ENCODE measurements at places on chromosomes 6 and 20.

DNA sequence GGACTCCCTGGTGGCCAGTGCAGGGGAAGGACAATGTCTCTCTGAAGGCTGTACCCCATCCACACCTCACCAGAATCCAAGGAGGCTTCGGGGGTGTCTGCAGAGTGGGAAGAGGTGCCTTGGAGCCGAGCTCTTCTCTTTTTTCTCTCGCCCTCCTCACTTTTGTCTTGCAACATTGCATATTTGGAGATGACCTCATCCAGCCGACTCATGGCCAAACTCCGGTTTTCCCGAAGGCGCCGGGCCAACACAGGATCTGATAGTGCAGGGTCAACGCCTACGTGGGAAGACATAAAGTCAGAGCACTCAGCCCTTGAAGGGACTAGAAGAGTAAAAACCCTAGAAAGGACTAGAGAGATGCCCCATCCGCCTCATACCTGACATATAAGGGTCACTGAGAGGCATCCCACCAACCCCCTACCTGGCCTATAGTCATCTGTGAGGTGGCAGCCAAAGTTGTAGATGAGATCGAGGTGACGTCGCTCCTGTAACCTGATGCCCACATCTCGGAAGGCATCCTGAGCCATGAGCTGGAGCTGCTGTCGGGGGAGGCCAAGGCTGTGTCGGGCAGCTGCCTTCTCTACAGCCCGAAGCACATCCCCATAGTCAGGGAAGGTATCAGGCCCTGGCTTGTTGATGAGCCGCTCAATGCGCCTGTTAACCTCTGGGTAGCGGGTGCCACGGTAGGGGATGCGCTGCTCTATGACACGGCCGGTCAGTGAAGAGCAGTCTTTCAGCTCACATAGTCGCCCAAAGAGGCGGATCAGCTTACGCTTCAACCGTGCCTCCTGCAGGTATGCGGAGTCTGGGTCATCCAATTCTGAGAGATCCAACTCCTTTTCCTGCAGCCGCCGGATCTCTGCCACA lies 3.0 kb upstream of the ZBTB22 start:
- no peak for DNase-seq

GRCh38 chr6:46440641-46441040 lies 50.6 kb downstream of the RCAN2 start:
- no peak for DNase-seq

DNA sequence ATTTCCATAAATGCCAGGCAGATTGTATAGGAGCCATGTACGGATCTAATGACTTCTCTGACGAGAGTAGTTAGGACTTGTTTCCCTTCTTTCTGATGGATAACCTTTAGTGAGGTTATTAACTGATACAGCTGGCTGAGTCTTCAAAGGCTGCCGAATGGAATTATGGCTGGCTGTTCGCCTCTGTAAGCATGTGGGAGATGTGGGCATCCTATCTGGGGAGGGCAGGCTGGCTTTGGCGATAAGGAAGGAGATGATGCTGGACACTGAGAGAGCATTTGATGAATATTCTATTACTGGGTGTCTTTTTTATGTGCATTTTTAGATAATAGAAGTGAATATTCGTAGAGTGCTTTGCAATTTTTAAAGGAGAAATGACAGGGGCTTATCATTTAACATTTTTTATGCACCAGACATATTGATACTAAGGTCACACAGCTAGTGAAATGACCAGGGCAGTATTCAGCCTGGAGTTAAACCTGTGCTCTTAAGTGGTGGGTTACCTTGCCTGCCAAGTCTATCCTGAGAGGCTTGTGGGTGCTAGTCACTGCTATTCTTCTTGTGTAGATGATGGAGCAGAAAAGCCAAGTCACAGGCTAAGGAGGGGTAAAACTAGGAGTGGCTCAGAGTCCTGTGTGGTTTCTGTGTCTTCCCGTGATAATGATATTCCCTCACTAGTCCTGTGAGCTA lies 3.1 kb downstream of the PBOV1 start:
- no peak for DNase-seq

GRCh38 chr20:53960579-53961272 lies 109.7 kb downstream of the BCAS1 start:
- no peak for DNase-seq

DNA sequence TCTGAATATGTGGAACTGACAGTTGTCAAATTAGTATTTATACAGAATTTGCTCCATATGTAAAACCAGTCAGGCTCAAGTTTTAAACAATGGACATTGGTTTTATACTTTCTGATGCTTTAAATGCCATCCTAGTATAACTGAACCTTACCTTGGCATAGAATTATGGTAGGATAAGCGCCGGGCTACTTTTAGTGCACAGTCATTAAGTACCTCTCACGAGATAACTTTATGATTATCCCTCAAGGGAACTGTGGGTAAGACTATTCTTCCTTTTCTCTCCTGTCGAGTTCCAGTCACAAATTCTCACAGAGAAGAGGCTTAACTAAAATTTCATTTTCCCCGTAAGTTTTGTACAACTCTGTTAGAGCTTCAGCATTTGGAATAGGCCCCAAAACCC lies 110.6 kb upstream of the PTPRK start:
- no peak for DNase-seq

DNA sequence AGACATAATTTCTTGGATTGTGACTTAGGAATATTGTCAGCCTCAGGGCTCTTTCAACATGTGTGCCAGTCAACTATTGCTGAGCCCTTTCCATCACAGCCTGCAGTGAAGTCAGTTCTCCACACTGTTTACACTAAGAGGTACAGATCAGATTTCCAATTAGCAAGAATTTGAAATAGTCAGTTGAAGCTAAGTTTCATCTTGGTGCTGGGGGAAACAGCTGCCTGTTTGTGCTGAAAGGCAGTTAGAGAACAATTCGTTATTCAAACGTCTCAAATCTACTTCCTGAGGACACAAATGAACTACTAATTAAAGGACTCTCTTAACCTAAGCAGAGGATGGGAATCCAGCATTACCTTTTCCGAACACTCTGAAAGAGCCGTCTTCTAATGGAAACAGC lies 25.9 kb downstream of the ADGRF1 start:
- peak; percentile 50 for DNase-seq

- no peak for DNase-seq
These were observed 100.7 kb downstream of the SGK1 start for GRCh38 chr6:134217105-134217797.

DNA sequence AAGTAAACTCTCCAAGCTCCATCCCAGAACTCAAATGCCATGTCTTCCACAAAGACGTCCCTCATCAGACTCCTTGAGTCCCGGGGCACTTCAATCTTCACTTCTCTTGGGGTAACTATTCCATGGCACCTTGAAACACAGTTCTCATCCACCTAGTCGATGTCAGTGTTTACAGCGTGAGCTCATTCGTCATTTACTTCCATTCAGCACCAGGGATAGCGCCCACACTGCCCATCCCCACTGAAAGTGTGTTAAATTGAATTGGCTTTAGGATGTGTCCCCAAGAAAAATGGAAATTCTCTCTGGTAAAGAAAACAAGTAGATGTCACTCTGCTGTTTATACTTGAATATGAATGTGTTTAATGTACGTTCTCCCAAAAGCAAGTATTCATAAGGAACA lies 31.3 kb downstream of the KCNK15 start:
- DNase-seq: no peak

DNA sequence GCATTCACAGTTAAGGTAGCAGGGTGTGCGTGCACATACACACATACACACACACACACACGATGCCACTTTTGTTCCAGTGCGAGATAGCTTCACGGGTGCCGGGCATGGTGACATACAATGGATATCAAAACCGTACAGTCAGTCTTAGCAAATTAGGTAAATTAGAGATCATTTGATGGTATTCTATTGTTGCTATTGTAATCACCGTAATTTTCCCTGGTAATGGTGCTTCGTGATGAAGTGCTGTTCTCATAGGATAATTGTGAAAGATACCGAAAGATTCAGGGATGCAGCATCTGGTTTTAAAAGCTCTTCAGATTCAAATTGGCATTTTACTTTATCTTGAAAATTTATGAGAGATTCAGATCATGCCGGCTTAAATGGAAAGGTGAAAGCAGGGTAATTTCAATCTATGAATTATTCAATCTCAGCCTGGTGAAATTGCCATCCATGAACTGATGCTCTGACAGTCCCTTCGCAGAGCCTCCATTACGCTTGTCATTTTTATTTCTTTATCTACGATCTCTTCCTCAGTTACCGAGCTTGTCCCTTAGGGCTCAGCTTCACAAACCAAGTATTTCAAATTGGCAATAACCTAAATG lies 71.3 kb upstream of the SOX4 start:
- peak; percentile 57 for DNase-seq

GRCh38 chr6:150915880-150916265 lies 50.4 kb downstream of the MTHFD1L start:
- DNase-seq: no peak

GRCh38 chr6:18515767-18516166 lies 128.6 kb downstream of the RNF144B start:
- peak; percentile 12 for DNase-seq

GRCh38 chr20:35329435-35330139 lies 37.4 kb upstream of the FAM83C start:
- DNase-seq: no peak

- DNase-seq: no peak
These were observed 52.0 kb downstream of the MYLIP start for GRCh38 chr6:16180696-16181438.

DNA sequence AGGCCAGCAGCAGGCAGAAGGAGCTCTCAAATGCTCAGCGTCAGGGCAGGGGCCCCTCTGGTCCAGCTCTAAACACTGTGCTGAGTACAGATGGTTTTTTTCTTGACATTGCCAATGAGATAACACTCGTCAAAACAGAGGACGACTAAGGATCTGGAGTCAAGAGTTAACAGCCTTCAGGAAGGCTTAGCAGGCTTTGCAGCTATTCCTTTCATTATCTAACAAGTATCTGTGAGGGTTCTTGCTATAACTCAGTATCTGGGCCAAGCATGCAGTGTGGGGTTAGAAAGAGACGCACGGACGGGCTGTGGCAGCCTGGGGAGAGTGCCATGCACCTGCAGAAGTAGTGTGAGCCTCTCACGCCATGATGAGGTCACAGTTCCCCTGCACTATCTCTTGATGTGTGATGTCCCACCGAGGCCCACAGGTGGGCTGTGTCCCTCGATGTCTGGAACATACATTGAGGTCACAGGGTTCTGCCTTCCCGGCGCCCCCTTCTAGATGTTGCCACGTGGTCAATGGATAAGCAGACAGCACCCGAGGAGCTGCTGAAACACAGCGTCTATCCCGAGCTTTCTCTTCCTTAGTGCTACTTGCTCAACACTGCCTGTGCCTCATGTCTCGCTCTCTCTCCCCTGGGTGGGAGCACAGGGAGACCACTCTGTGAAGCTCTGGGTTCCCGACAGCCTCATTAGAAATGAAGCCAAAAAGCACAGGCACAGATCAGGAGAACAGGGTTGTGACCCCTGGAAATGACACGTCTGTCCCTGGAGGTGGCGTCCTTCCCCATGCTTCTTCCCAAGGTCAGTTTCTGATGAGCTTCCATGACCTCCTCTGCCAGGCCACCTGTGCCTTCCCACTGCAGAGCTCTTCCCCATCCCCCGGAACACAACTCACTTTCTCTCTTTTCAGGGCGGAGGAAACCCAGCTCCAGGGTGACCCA lies 85.5 kb upstream of the RPS6KA2 start:
- DNase-seq: peak; percentile 28

DNA sequence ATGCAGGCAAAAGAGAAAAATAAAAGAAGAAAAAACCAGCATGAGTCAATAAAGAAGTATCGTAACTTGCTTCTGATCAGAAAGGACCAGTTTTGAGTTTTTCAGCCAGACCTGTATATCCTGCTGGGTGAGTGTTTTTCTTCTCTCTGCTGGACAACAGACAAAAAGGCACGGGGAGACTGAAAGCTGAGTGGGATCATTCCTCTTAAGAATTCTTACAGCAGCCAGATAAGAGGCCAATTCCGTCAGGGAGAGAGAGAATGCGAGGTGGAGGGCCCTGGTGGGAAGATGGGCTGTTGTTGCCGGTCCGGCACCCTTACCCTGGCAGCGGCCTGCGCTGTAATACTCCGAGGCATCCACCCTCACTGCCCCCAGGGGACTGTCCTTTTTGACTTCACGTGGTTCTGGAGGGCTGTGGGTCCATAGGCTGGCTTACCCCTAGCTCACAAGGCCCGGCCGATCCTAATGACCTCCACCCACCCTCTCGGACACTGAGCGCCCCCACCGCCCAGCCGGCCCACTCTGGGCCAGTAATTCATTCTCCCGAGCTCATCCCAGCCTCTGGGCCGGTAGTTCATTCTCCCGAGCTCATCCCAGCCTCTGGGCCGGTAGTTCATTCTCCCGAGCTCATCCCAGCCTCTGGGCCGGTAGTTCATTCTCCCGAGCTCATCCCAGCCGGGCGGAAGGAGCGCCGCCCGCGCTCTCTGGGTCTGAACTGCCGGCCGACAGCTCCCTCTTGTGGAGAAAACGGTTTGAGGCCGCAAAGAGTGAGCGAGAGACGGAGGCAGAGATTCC lies 118.3 kb upstream of the SIRPA start:
- peak; percentile 94 for DNase-seq

DNA sequence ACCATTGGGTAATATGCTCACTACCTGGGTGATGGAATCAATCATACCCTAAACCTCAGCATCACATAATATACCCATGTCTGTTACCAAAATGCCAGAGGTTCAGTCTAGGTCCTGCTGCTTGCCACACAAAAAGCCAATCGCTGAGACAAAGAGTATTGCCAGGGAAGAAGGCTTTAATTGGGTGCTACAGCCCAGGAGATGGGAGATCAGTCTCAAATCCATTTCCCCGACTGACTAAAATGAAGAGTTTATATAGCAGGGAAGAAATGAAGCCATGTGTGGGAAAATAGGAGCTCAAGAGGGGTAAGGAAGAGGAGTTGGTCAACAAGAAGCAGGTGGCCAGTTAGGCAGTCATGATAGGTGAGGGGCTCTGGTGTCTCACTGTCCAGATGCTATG lies 149.6 kb downstream of the QRSL1 start:
- DNase-seq: no peak

DNA sequence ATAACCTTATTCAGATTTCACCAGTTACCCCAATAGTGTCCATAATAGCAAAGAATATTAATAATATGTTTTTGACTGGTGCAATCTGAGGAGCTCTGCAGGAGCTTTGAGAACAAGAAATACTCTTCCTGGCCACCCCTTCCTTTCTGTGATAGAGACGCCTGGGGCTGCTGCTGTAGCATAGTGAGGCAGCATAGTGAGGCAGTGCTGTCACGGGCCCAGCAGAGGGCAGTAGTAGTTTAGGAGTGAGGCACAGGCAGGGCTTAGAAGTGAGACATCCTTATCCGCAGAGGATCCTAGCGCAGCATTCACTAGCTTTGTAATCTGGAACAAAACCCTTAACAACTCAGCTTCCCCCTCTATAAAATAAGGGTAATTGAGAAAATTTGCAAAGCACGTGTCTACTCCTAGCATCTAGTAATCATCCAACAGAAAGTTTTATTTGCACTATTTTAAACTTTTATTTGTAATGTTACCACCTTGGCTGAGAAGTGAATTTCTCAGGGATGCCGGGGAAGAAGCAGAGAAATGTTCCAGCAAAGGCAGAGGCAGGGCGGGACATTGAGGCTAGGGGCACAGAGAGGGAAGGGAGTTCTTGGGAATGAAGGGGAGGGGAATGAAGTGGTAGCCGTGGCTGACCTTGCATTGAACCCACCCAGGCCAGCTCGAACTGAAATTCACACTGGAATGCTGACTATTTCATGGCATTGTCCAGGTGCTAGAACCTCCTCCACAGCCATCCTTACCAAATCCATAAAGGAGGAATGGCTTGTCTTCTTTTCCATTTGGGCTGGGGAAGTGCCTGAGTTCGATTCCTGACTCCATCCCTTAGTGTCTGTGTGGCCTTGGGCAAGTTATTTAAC lies 78.8 kb downstream of the CDS2 start:
- DNase-seq: peak; percentile 74

All from retina (tissue), 1 donor.